NCI-H1105 treated with DMSO at 0.1 percent for 48 hours (cell line): ENCODE measurements at places on chromosomes 3 and 15.

DNA sequence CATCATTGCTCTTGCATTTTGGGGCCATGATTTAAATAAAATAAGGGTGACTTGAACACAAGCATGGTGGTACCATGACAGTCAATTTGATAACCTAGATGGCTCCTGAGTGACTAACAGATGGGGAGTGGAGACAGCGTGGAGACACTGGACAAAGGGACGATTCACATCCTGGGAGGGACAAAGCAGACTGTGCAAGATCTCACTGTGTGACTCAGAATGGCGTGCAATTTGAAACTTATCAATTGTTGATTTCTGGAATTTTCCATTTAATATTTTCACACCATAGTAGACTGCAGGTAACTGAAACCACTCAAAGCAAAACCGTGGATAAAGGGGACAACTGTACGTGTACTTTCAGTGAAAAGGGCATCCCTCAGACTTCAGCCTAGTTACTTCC lies 25.5 kb downstream of the MCCC1 start:
- no peak for DNase-seq

GRCh38 chr3:98508582-98508981 lies 11.1 kb downstream of the OR5K2 start:
- DNase-seq = no peak

GRCh38 chr3:118181274-118181673 lies 853.4 kb downstream of the IGSF11 start:
- DNase-seq = no peak

- DNase-seq = no peak
These were observed 43.0 kb downstream of the ARRDC4 start for GRCh38 chr15:98003518-98003917.

- no peak for DNase-seq
These were observed 352.1 kb downstream of the SLC9A9 start for GRCh38 chr3:143496191-143496590.

DNA sequence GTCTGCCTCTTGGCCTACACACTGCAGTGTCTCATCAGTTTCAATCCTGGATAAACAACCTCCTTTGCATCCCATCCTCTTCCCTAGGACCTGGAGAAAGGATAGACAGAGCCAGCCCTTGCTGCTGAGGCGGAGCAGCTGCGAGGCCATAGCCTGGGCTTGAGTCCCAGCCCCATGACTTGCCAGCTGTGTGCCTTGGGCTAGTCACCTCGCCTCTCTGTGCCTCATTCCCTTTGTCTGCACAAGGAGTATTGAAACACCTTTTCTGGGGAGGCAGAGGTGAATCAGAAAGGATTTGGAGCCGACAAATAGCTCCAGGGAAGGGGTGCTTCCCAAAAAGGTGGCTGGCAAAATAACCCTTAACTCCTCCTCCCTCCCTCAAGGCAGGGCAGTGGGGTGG lies 65.0 kb upstream of the SLC6A1 start:
- no peak for DNase-seq

DNA sequence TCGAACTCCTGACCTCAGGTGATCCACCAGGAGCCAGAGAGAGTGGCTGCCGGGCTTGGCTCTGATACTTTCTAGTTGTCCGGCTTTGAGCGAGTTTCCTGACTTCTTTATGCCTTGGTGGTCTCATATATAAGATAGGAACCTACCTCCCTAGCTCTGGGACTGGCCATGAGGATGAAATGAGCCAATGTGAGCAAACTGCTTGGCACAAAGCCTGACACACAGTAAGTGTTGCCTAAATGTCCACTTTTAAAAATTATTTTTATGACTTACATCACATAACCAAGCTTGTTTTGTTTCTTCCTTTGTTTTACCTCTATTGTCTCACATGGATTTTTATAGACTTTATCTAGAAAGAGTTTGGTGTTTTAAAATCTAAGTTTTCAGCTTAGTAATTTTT lies 42.1 kb upstream of the CCDC174 start:
- DNase-seq = no peak

DNA sequence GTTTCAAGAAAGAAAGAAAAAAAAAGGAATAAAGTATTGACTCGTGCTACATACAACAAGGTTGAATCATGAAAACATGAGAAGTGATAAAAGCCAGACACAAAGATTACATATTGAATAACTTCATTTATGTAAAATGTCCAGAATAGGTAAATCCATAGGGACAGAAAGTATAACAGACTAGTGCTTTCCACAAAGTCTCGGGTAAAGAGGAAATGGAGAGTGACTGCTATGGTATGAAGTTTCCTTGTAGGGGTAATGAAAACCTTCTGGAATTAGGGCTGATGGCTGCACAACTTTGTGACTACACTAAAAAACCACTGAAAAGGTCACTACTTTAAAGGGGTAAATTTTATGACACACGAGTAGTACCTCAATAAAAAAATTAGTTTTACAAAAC lies 13.0 kb downstream of the LRRFIP2 start:
- no peak for DNase-seq

DNA sequence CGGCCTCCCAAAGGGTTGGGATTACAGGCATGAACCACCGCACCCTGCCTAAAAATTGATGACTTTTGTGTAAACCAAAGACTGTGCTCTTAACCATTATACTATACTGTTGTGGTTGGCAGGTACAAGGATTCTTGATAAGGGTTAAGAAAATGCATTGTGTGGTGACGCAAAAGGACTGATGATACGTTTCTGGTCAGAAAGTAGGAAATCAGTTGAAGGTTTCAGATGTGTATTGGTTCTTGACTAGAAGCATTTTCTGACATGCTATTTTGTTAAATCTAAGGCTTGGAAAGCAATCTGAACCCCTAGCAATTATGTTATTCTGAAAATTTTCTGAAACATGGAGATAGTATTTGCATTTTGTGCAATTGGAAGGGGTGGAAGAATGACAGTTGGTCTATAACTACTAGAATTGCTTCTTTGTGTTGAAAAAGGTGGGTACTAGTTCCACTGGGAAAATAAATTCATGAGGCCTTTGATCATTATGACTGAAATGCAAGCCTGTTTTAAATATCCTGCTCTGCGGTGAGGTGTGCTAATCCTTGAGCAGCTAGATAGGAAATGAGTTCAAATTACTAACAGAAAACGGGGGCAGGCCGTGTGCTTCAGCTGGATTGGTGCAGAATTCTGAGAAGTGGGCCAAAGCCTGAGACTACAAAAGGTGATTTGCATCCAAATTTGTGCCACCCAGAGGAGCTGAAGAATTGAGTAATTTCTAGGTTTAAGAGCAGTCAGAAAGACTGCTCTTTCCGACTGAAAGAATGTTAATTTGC lies 66.0 kb upstream of the LRRFIP2 start:
- DNase-seq = no peak
